Keratinocyte (primary cell): ENCODE measurements at places on chromosomes 3 and 15.

DNA sequence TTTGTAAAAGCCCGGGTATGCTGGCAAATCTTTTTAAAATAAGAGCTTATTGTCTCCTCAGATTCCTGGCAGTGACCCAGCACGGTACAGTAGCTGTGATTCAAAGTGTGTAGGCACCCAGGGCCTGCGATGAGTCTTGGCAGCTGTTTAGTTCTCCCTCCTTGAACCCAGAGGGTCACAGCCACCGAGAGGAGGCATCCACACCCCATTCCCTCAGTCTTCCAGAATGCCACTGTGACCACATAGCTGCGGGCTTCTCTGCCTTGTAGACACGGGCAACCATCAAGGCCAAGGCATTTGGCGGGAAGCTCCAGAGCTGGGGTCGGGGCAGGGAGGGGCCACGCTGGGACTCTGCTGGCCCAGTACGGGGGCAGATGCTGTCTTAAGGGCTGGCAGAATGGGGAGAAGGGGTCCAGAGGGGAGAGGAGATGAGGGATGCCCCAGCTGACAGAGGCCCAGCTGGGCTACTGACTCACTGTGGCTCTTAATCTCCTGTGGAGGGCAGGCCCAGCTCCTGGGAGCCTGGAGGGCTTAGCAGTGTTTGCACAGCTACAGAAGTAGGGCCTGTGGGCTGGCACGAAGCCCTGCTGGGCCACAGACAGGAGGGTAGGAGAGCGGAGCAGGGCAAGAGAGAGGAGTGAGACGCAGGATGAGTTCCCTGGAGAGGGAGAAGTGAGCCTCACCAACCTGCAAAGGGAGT lies 68.8 kb upstream of the DLG1 start:
- peak; percentile 93 for DNase-seq
- H3K36me3 ChIP-seq, result no peaks in the 10 kb centered on the region
- peaks cover 63% of the 10 kb centered on the region for H3K4me1 ChIP-seq
- peak overlapping the region; percentile 79 for H3K27ac ChIP-seq
- no peak overlapping the region for H3K4me3 ChIP-seq
- no peaks in the 10 kb centered on the region for H3K27me3 ChIP-seq

DNA sequence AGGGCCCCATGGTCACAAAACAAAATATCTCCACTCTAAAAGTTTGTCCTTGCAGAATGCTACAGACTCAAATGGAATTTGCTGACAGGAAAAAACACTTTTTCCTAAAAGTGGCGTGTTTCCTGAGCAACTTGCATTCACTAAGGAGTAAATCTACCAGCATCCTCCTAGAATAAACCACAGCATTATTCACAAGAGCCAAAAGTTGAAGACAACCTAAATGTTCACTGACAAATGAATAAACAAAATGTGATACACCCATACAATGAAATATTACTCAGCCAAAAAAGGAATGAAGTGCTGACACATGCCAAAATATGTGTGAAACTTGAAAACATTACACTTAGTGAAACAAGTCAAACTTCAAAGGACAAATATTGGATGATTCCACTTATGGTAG lies 28.9 kb downstream of the ITGB5 start:
- peaks cover 29% of the 10 kb centered on the region for H3K4me1 ChIP-seq
- no peak for DNase-seq
- no peak overlapping the region for H3K4me3 ChIP-seq
- H3K27ac ChIP-seq, result no peak overlapping the region

DNA sequence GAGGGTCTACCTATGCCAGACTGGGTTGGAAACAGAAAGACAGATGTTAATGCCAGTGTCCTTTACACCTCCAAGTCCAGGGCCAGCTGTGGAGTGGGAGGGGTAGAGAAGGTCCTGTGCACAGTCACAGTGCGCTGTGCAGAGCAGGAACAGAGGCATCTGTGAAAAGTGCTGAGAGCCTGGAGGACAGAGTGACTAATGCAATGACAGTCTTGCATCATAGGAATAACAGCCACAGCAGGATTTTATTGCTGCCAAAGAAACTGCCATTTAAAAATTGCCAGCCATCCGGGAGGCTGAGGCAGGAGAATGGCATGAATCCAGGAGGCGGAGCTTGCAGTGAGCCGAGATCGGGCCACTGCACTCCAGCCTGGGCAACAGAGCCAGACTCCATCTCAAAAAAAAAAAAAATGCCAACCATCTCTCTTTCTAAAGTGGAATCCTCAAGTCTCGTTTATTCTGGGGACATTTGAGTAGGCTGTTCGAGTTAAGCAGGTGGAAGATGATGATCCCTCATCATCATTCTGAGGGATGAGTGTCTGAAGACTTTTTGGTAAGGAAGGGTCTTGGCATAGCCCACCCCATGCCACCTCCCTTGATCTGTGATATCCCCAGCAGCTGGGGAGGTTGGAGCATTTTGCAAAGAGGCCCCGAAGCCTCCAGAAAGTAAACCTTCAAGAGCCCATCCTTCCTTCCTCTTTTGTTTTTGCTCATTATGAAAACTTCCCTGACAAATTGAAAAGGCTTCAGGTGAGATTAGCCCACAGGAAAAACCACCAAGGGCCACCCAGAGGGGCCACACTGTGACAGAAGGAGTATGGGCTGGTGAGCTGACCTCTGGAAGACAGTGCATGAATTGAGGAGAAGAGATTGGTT lies 7.7 kb downstream of the CCR2 start:
- H3K4me1 ChIP-seq, result peaks cover 7% of the 10 kb centered on the region
- H3K4me3 ChIP-seq, result no peak overlapping the region
- no peaks in the 10 kb centered on the region for H3K36me3 ChIP-seq
- no peak overlapping the region for H3K27ac ChIP-seq
- peaks cover 13% of the 10 kb centered on the region for H3K27me3 ChIP-seq
- DNase-seq, result no peak

- no peak for DNase-seq
- no peak overlapping the region for H3K4me3 ChIP-seq
- H3K4me1 ChIP-seq, result peaks cover 5% of the 10 kb centered on the region
Observed at GRCh38 chr15:80668546-80669236, 26.4 kb upstream of the ABHD17C start.

DNA sequence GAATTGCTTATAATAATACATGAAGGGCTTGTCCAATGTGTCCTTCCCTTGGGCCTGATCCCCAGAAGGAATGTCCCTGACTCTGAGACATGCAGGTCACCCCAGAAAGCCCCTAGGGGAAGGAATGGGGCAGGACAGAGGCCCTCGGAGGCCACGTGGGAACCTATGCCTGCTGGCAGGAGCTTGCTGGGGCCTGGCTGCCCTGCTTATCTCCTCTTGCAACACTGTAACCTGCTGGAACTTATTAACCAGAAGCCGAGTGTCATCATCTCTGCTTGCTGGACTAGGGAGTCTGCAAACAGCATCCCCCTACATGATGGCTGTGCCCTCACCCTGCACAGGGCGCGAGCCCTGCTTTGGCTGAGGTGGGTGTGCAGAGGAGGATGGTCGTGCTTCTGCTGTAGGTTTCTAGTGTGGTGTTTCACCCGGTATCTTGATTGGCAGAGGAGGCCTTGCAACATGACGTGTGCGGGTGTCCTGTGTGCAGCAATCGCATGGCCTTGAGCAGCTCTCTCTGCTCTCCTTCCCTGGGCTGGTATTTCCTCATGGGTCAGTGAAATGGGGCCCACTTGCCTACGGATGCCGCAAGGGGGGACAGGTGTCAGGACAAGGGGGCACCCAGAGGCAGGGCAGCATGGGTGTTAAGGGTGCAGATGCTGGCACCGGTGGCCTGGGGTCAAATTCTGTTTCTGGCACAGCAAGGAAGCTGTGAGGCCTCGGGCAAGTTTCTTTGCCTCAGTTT lies 5.0 kb downstream of the CHST13 start:
- H3K36me3 ChIP-seq, result no peaks in the 10 kb centered on the region
- no peak overlapping the region for H3K4me3 ChIP-seq
- peaks cover 16% of the 10 kb centered on the region for H3K27me3 ChIP-seq
- DNase-seq, result no peak

- no peak overlapping the region for H3K4me3 ChIP-seq
Observed at GRCh38 chr3:15682561-15683185, 81.1 kb downstream of the BTD start.

GRCh38 chr15:52379395-52380106 lies 83.9 kb upstream of the MYO5C start:
- no peaks in the 10 kb centered on the region for H3K4me1 ChIP-seq
- no peak for DNase-seq
- no peak overlapping the region for H3K4me3 ChIP-seq
- no peaks in the 10 kb centered on the region for H3K27me3 ChIP-seq
- no peak overlapping the region for H3K27ac ChIP-seq
- H3K36me3 ChIP-seq, result peaks cover 27% of the 10 kb centered on the region

- H3K4me1 ChIP-seq, result peaks cover 2% of the 10 kb centered on the region
- DNase-seq, result no peak
- no peak overlapping the region for H3K27ac ChIP-seq
- H3K4me3 ChIP-seq, result no peak overlapping the region
- H3K27me3 ChIP-seq, result no peaks in the 10 kb centered on the region
Observed at GRCh38 chr15:64979252-64979710, 10.4 kb downstream of the SPG21 start.

GRCh38 chr3:130341388-130341787 lies 4.1 kb upstream of the COL6A5 start:
- H3K4me1 ChIP-seq, result no peaks in the 10 kb centered on the region
- no peak for DNase-seq
- H3K36me3 ChIP-seq, result no peaks in the 10 kb centered on the region
- H3K27me3 ChIP-seq, result peaks cover 16% of the 10 kb centered on the region
- no peak overlapping the region for H3K4me3 ChIP-seq

DNA sequence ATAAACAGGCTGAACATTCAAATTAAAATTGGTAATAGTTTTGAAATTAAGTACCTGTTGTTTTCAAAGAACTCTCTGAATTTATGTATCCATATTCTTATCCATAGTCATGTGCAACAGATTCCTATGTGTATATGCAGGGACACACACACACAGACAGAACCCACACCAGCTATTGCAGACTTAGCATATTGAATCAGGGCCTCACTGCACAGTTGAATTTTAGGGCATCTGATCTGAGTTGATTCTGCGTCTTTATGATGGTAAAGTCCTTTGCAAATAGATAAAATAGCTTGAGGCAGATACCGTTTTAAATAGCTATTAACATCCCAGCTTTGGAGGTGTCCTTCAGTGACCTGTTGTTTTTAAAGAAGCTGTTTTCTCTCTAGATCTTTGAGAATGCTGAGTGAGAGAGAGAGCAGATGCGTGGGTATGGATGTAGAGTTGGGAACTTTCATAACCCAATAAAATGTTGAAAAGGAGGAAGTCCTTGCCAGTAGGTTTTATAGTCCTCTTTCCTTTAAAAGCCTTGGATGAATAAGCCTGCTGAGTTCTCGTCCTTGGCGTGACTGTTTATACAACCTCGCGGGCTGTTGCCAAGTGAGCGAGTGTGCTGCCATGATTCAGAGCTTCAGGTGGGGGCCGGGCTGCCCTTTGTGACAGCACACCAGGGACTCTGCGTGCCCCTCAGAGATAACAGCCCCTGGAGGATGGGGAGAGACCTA lies 18.3 kb downstream of the MYZAP start:
- DNase-seq, result no peak
- no peaks in the 10 kb centered on the region for H3K27me3 ChIP-seq
- no peak overlapping the region for H3K4me3 ChIP-seq
- H3K4me1 ChIP-seq, result peaks cover 25% of the 10 kb centered on the region
- no peak overlapping the region for H3K27ac ChIP-seq
- H3K36me3 ChIP-seq, result no peaks in the 10 kb centered on the region

DNA sequence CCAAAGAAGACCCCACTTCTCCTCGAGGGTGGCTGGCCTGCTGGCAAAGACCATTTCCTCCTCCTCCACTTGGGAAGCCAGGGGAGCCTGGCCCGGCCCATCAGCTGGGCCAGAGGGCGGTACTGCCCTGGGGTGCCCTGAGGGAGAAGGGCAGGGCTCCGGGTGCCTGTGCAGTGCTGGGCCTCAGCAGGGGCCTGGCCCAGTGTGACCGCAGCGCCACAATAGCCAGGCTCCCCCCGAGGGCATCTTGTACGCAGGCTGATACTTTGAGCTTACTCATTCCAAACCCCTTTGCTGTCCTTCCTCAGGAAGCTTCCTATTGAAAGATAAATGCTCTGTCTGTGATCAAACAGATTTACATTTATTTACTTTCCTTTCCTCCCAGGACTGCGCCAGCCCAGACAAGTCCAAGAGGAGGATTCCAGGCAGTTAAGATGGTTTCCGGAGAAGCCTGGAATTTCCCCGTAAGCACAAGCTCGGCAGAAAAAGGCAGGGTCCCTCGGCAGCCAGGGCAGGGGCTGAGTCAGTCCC lies 240.1 kb downstream of the XXYLT1 start:
- no peaks in the 10 kb centered on the region for H3K36me3 ChIP-seq
- peak overlapping the region; percentile 45 for H3K4me3 ChIP-seq
- no peaks in the 10 kb centered on the region for H3K27me3 ChIP-seq
- peaks cover 32% of the 10 kb centered on the region for H3K4me1 ChIP-seq
- peak overlapping the region; percentile 91 for H3K27ac ChIP-seq

- peak within 1 kb of the TSS; percentile 99 for H3K27ac ChIP-seq
- peak within 1 kb of the TSS; percentile 97 for H3K4me3 ChIP-seq
Observed at GRCh38 chr3:194671900-194672808, at the start of gene LSG1. TSS of gene LSG1 (minus strand) at chr3:194672191. CDS start at chr3:194672162, 29 bp downstream.

DNA sequence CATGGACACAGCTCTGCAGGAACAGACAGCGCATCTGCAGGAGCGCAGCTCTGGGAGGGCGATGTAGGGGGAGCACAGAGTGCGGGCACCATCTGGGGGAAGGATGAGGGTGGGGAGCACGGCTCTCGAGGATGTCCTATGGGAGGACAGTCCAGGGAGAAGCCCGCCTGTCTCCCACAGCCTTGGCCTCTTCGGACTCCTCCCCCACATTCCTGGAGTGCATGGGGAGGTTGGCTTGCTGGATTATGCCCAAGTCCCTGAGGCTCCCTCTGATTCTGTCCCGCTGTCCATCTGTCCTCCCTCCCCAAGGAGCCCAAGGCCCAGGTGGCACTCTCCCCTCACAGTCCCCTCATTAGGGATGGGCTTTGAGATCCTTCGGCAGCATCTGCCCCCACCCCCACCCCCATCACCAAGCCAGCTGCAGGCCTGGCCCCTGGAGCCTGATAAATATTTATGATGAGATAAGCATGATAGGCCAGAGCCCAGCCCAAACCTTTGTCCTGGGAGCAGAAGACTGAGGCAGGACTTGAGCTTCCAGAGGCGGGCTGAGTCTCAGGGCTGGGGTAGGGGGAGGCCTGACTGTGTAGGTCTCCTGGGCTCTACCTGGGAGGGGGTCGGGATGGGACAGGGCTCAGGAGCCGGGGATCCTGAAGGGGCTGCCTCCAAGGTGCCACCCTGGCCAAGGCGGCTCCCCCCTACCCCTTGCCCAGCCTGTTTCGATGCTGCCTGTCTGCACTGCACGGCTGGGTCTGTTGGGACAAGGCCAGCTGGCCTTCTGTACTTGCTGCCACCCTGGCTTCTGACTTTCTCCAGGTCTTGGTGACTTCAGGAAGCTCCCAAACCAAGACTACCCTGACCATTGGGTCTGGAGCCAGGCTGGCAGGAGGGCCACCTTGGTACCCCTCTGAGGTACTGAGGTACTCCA lies 28.6 kb upstream of the SEMA3F start:
- H3K27me3 ChIP-seq, result no peaks in the 10 kb centered on the region
- DNase-seq, result no peak
- H3K4me3 ChIP-seq, result no peak overlapping the region
- H3K4me1 ChIP-seq, result peaks cover 21% of the 10 kb centered on the region
- no peaks in the 10 kb centered on the region for H3K36me3 ChIP-seq
- H3K27ac ChIP-seq, result no peak overlapping the region

GRCh38 chr15:25774871-25775270 lies 88.3 kb downstream of the ATP10A start:
- no peak overlapping the region for H3K4me3 ChIP-seq
- no peak for DNase-seq
- H3K27ac ChIP-seq, result no peak overlapping the region
- no peaks in the 10 kb centered on the region for H3K27me3 ChIP-seq
- no peaks in the 10 kb centered on the region for H3K36me3 ChIP-seq
